ENCODE measurements at places on chromosomes 13 and 19.

DNA sequence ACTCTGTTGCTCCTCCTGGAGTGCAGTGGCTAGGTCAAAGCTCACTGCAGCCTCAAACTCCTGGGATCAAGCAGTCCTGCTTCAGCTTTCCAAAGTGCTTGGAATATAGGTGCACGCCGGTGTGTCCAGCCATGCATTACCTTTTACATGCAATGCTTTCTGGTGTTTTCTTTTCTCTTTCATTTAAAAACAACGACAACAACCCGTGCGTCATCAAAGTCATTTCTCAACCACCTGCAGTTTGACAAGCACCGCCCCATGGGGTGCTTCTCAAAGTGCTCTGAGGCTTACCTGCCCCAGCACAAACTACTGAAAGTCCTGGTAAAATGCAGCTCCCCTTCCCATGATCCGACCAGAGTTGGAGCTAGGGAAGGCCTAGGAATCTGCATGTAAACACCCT is 7.1 kb downstream of the QTRT1 start:
- DNase-seq = no peak

GRCh38 chr13:98083936-98084335 is 59.0 kb upstream of the FARP1 start:
- no peak for DNase-seq

DNA sequence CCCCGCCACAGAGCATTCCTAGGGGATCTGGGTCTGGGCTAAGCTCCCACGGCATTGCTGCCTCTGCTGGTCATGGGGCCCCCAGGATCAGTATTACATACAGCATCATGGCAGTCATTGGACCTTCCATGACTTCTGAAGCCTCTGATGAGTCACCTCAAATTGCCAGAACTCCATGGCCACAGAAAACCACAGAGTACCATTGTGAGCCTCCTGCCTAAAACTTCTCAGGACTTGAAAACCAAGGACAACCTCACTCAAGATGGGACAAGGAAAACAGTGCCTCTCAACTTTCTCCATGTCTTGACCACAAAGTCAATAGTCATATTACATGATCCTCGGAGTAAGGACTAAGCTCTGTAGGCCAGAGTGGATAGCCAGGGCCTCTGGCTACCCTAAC is 306.0 kb downstream of the GPC5 start:
- DNase-seq = no peak

- no peak for DNase-seq
These were observed 98.9 kb downstream of the UGGT2 start for GRCh38 chr13:95954266-95954665.

GRCh38 chr19:56764196-56764695 is 76.3 kb downstream of the PEG3 start:
- no peak for DNase-seq

DNA sequence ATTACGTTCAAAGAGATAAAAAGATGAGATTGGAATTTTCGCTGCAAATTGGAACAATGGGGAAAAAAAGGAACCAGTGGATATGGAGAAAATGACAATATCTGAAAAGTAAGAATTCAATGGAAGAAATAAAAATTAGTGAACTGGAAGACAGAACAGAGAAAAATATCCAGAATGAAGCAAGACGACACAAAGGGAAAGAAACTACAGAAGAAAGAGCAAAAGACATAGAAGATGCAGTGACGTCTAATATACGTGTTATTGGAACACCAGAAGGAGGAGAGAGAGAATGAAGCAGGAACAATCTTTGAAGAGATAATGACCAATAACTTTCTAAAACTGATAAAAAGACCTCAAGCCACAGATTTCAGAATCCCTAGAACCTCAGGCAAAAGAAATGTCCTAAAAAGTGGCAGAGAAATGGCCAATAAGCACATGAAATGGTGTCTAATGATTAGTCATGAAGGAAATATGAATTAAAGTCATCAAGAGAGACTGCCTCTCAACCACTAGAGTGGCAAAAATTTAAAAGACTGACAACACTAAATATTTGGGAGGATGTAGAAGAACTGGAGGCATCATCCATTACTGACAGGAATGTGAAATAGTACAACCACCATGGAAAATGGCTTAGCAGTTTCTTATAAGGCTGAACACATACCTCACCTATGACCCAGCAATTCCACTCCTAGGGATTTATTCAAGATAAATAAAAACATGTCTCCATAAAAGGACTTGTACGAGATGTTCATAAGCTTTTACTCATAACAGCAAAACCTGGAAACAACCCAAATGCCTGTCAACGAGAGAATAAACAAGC is 56.5 kb downstream of the GADD45B start:
- DNase-seq = no peak

- no peak for DNase-seq
These were observed 25.1 kb downstream of the CPB2 start for GRCh38 chr13:46079770-46080169.

DNA sequence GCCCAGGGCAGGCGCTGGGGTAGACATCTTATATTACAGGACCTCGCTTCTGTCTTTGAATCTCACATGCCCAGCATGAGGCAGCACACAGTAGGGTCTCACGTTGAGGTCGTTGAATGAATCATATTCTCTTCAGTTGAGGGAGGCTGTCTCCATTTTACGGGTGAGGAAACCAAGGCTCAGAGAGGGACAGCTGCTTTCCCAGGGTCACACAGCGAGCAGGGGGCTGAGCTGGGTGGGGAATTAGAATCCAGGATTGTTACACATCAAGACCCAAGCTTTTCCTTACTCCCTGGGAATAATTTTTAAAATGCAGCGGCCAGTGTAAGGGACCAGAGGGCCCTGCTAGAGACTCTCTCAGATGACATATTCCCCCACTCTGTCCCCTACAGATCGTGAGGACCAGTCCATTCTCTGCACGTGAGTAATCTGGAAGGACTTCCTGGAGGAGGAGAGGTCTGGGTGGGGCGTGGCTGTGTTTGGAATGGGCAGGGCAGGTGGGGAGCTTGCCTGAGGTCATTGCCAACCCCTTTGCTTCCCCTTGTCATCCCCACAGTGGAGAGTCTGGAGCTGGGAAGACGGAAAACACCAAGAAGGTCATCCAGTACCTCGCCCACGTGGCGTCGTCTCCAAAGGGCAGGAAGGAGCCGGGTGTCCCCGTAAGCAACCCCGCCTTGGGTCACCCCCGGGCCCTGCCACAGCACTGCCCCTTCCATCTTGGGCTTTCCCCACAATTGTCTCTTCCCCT is 19.4 kb downstream of the MYH14 start:
- DNase-seq = no peak

DNA sequence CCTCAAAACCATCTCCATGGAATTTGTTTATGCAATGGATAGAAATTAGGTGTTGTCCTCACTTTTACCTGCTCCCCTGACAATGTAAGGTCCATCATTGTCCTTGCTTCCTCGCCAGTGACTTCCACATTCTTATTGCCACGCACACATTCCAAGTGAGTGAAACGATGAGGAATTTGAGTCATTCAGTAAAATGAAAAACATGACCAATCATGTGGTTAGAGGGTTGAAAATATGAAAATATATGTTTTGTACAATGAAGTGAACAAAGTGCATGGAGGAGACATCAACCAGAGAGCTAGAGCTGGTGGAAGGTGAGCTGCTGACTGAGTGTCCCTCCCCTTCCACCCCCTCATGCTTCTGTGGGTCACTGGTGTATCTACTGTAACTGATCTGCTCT is 91.7 kb downstream of the ATP8A2 start:
- DNase-seq = peak; percentile 6

DNA sequence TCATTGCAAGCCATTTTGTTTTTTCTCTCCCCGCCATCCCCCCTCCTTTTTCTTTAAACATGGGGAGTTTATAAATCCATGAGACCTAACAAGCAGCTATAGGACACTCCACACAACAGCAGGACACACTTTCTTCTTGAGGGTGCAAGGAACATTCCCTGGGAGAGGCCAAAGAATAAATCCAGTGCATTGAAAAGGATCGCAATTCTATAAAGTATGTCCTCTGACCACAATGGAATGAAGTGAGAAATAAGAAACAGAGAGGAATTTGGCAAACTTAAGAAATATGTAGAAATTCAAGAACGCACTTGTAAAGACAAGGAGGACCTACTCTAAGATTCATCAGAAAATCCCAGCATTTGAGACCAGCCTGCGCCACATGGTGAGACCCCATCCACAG is 11.9 kb downstream of the KLF2 start:
- DNase-seq = no peak

GRCh38 chr19:40035996-40036395 is 20.0 kb downstream of the ZNF780B start:
- no peak for DNase-seq

DNA sequence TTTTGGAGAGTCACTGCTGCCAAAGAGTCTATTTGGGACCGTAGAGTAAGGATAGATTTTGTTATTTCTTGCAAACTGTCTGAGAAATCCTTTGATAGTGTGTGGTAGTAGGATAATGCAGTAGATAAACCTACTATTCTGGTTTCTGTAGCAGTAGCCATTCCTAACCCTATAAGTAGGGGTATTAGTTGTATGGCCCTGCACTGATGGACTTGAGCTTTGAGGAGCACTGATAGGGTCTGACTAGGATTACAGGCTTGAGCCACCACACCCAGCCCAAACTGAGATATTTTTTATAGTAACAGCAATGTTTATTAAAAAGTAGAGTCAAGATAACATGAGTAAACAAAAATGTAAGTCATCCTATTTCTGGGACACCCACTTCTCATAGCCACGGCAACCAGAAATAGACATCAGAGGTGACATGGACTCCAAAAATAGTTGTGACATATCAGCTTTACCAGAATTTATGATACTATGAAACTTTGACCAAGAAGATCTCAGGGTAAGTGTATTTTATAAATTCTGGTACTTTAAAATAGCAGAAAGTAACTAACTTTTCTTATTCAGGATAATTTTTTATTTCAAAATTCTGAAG is 479.1 kb downstream of the SUCLA2 start:
- DNase-seq = no peak

GRCh38 chr19:12983542-12984142 is 11.6 kb upstream of the NFIX start:
- DNase-seq = peak; percentile 82

DNA sequence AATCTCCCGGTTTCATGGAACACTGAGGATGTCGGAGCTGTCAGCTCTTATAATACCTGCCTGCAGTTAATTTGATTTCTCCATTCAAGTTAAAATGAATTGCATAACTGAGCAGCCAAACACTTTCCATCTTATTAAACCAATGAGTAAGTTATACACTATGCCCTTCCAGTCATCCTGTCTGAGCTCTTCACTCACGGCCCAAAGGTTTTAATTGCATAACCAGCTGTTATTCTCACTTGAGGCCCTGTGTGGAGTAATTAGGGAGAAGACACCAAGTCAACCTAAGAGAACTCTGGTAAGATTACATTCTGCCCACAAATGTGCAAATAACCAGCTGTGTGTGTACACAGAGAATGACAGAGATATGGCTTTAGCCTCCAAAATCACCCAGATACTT is 303.5 kb downstream of the TBC1D4 start:
- DNase-seq = no peak

GRCh38 chr13:62173958-62174357 is 758.3 kb upstream of the PCDH20 start:
- DNase-seq = no peak

DNA sequence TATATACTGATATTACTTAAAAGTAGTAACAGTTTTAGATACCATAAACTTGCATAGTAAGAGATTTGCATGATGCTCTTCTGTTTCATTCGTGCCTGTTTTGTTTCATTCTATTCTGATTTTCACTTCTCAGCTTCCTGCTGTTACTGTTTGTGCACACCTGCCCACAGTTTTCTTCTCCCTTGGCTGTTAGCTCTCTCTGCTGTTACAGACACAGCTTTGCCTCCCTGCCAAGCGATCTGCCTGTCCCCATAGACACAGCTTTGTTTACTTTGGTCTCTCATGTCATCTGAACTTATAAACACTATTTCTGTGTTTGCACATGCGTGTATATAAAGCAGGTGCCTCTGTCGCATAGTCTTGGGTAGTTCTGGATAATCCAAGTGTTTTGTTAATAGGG is 21.4 kb upstream of the UPF3A start:
- DNase-seq = no peak

GRCh38 chr19:1074544-1075283 is 7.7 kb downstream of the ARHGAP45 start:
- no peak for DNase-seq

GRCh38 chr13:52070929-52071523 is 46.5 kb downstream of the UTP14C start:
- peak; percentile 14 for DNase-seq

- DNase-seq = no peak
These were observed 22.9 kb downstream of the LRCH1 start for GRCh38 chr13:46575818-46576221.

DNA sequence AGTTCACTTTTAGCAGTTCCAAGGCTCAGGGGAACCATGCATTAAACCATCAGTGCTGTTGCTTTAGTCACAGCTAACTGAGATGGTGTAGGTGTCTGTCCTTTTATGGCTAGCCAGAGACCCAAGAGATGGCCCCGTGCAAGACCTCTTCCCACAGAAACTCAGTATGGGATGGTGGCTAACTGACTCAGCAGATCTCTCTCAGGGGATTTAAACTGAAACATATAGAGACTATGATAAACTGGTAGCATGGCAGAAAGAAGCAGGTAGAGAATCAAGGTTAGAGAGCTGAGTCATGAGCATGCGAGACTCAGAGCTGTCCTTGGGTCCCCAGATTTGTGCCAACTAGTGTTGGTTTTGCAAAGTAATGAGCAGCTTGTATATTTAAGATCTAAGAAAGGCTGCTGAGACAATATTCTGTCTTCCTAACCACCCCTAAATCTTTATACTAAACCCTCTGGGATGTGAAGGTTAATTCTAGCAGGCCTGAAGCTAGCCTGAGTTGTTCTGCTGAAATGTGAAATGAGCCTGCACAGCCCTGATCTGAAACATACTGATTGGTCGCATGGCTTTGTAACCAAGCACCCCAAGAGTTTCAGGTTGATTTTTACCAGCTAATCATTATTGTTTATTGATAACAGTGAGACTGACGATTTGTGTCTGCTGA is 6.5 kb upstream of the SCEL start:
- no peak for DNase-seq

- DNase-seq = no peak
These were observed 3.2 kb downstream of the SPPL2B start for GRCh38 chr19:2331601-2332246.

DNA sequence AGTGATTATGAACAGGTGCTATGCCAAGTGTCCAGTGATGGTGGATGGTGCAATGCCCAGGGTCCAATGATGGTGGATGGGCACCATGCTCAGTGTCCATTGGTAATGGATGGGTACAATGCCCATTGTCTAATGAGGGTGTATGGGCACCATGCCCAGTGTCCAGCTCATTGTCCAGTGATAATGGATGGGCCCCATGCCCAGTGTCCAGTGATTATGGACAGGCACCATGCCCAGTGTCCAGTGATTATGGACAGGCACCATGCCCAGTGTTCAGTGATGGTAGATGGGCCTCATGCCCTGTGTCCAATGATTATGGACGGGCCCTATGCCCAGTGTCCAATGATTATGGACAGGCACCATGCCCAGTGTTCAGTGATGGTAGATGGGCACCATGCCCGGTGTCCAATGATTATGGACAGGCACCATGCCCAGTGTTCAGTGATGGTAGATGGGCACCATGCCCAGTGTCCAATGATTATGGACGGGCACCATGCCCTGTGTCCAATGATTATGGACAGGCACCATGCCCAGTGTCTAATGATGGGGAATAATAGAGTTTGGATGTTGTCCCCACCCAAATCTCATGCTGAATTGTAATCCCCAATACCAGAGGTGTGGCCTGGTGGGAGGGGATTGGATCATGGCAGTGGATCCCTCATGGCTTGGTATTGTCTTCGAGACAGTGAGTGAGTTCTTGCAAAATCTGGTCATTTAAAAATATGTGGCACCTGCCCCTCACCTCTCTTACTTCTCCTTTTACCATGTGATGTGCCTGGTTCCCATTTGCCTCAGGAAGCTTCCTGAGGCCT is 87.8 kb downstream of the ANKRD10 start:
- DNase-seq = no peak

- DNase-seq = no peak
These were observed 44.5 kb downstream of the RFX2 start for GRCh38 chr19:6065685-6066374.
